Ovary (tissue), 10 donors: ENCODE measurements at places on chromosomes 1 and 21. TPM values are rescaled to one million over a fixed set of nuclear protein-coding genes. Genes with fewer than 3 reads are reported as not detected.

The THEM5 gene
- not detected for total RNA-seq

The CALML6 gene
- total RNA-seq: 0.13 TPM

The KCNE2 gene
- total RNA-seq: 0.25 TPM

The TNFRSF1B gene
- 27.6 TPM for total RNA-seq

The TCHHL1 gene
- total RNA-seq: not detected

The HIPK1 gene
- 68.3 TPM for total RNA-seq

The CD247 gene
- 0.34 TPM for total RNA-seq

The KLF18 gene
- total RNA-seq: not detected
